AG04450 (cell line): ENCODE measurements at places on chromosomes 7 and 10.

DNA sequence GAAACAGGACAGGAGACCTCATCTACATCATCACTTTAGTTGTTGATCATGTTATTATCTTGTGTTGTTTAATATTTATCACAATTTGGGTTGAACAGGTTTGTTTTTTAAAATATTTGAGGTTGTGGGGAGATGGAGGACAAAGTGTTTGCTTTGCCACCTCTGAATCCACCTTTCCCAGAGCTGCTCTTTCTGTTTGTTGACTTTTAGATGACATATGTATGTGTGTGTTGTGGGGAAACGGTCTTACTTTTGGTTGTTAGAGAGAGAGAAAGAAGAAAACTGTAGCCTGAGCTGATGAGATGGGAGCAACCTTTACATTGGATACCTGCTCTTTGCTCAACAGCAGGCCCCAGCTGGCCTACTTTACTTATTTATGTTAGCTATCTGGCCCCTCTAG is 19.0 kb upstream of the SLC16A12 start:
- no peak for DNase-seq

DNA sequence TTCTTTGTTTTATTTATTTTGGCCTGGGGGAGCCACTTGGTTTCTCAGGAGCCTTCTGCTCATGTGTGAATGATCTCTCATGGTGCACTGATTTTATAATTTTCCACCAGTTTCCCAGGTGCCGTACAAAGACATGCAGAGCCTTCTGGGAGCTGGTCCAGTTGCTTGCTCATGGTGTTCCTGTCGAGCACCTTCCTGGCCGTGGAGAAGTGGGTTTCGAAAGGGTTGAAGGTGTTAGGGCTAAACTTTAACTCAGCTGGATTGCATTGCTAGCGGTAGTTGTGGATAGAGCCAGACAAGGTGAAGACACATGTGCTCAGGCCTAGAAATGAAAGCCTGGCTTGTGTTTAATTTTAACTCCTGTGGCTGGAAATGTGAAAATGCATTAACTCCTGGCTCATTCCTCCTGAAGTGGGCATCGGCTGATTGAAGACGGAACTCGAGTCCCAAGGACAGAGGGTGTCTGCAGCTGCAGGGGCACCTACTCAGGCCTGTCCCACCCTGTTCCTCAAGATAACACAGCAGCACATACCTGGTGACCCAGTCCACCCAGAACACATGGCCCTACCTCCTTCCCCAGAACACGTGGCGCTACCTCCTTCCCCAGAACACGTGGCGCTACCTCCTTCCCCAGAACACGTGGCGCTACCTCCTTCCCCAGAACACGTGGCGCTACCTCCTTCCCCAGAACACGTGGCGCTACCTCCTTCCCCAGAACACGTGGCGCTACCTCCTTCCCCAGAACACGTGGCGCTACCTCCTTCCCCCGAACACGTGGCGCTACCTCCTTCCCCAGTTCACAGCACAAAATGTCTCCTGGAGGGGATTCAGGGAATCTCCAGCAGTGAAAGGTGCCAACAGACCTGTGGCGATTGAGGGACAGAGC is 133.2 kb downstream of the WDR37 start:
- DNase-seq, result no peak

DNA sequence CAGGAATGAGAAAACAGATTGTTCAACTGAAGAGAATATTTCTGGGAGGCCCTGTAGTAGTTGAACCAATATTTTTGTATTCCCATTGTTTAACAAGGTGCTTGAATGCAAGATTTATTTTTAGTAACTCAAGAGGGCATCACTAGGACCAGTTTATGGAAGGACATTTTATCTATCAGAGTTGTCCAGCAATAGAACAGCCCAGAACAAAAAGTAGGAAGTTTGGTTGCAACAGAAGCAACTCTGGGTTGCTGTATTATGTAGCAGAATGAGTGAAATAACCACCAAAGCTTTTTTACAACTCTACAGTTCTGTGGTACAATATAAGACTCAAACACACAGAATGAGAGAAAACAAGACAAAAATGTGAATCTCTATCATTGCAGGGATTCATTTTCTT is 34.7 kb downstream of the CPED1 start:
- DNase-seq, result no peak

- DNase-seq, result no peak
These were observed 24.3 kb upstream of the TRIM56 start for GRCh38 chr7:101060992-101061391.

- DNase-seq, result no peak
These were observed 145.9 kb downstream of the GFRA1 start for GRCh38 chr10:116126954-116127695.

GRCh38 chr7:1844951-1845390 is 174.9 kb downstream of the ELFN1 start:
- DNase-seq, result no peak

DNA sequence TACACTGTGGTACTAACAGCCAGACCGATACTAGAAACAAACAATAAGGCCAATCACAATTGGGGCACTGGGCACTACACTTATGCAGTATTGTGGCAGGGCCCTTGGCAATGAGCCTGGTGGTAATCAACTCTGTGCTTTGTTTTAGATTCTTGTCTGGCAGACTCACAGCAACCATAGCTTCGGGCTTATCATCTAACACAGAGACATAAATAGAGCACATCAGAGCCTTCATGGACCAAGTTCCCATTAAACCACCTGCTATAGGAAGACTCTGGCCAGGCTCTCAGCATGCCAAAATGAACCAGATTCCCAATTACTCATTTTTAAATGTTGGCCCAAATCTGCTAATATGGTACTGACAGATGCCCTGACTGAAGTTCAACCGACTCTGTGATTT is 218.6 kb downstream of the DGKI start:
- no peak for DNase-seq

GRCh38 chr7:157041514-157042277 is 31.2 kb upstream of the MNX1 start:
- no peak for DNase-seq

GRCh38 chr10:2984682-2985081 is 82.7 kb upstream of the PFKP start:
- DNase-seq, result no peak

- no peak for DNase-seq
These were observed 36.4 kb downstream of the EPDR1 start for GRCh38 chr7:37956791-37957190.

DNA sequence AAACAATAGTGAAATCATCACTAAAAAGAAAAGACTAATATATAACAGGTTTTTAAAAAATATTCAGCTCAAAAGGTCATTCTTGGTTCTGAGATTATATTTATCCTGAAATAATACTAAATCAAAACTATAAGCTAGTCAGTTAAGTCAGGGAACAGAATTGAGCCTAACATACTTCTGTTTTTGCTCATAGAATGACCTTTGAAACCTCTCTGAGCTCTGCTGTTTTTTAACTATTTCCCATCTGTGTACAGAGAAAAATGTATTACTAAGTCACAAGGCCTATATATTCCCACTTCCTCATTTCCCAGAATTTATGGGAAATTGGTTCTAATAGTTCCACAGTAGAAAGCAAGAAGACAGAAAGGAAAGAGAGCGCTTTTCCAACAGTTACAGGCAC is 346.8 kb upstream of the ETV1 start:
- no peak for DNase-seq

- peak; percentile 20 for DNase-seq
These were observed 71.9 kb downstream of the WIPF3 start for GRCh38 chr7:29878081-29878688.

DNA sequence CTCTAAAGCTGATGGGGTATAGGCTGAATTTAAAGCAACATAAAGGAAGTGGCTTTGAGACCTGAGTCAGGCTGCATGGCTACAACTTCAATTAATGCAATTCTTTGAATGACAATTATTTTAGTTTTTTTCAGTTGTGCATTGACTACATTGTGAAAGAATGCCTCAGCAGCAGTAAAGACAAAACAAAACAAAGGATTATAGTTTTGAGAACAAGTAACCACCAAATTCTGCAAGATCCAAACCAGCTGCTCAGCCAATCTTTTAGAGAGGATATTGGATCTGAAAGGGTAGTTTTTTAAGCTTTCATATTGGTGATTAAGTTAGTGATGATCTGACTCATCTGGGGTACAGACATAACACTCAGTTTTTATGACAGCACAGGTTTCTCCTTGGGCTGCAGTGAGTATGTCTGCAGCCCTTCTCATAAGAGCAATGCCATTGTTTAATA is 40.6 kb upstream of the ABCA13 start:
- DNase-seq, result no peak

GRCh38 chr7:1893036-1893435 is 223.0 kb downstream of the ELFN1 start:
- DNase-seq, result no peak

- DNase-seq, result no peak
These were observed 87.3 kb upstream of the FOXI2 start for GRCh38 chr10:127649642-127650041.

GRCh38 chr7:31487071-31487470 is 26.8 kb upstream of the ITPRID1 start:
- no peak for DNase-seq

- no peak for DNase-seq
These were observed 20.1 kb upstream of the CYP3A5 start for GRCh38 chr7:99699946-99700345.

DNA sequence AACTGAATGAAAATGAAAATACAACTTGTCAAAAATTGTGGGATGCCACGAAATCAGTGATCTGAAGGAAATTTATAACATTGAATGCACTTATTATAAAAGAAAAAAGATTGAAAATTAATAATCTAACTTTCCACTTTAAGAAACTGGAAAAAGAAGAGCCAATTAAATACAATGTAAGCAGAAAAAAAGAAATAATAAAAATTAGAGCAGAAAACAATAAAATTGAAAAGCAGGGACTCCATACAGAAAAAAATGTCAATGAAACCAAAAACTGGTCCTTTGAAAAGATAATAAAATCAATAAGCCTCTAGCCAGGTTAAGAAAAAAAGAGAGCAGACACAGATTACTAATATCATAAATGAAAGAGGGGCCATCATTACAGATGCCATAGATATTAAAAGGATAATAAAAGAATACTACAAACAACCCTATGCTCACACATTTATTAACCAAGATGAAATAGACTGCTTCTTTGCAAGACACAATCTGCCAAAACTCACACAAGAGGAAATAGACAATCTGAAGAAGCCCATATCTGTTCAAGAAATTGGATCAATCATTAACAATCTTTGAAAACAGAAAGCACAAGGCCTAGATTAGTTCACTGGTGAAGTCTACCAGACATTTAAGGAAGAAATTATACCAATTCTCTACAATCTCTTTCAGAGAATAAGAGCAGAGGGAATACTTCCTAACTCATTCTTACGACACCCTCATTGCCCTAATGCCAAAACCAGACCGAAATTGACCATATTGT is 233.8 kb upstream of the NEBL start:
- no peak for DNase-seq

DNA sequence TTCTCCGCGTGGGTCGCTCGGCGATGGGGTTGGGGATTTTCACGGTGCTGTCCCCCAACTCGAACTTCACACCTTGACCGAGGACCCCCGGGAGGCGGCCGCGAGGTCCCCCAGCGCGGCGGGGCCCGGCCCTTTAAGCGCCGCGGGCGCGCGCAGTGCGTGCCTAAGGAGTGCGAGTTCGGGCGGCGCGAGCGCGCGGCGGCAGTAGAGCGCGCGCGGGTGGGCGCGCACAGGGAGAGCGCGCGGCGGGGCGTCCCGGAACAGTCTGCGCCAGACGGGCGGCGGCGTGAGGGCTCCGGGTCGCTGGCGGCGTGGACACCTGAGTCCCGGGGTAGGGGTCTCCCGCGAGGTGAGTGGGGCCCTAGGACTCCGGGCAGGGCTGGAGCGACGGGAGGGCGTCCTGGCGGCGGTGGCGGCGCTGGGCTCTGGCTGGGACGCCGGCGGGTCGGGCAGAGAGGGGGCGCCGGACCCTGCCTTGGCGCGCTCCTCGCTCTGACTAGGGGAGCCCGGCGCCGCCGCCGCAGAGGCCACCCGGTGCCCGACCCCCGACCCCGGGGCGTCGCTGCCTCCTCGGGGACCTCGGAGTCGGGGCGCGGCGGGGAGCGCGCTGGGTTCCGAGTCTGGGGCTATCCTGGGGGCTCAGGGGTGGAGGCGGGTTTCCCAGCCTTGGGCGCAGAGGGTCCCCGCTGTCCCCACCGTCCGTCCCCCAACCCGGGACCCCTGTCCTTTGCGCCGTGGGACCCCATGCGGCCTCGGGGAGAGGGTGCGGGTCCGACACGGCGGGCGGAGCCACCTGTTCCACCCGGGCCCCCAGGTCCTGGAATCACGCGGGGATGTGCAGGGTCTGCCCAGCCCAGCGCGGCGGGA is at the start of gene PROSER2:
TSS of gene PROSER2 (plus strand) at position 235 of the 867 bp plus-strand sequence. CDS start 28,722 bp downstream, outside the sequence.
- DNase-seq, result no peak

DNA sequence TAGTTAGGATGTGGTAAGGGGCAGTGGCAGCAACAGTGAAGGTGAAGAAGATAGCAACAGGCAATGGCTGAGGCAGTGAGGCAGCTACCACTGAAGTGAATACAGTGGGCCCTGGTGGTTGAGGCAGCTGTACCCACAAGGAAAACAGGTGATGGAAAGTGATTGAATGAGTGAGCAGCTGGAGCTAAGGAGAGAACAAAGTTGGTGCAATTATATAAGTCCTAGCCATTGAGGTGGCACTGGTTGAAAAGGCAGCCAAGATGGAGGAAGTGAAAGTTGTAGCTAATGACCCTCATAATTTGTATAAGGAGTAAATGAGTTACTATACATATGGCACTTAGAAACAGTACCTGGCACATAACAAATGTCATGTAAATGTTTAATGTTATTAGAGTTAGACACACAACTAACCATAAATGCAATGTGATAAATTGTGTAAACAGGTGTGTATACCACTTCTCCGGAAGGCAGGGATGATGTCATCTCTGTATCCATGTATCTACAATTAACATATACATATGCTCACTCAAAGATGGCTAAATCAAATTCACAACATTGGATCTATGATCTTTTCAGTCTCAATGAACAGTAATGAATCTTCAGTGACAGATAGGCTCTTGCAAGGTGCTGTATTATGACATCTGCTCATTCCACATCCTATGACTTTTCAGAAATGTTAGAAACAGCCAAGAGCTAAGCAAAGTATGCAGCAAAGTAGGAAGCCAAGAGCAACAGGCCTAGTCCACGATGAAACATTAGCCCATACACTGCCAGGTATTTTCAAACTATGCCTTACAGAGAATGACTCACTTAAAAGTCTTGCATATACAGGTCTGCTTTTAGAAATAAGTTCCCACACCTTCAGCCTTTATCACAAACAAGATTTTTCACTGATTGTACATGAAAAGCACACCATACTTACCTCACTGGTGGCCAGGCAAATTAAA is 10.7 kb downstream of the XPNPEP1 start:
- DNase-seq, result peak; percentile 49

- no peak for DNase-seq
These were observed 88.9 kb downstream of the SCRN1 start for GRCh38 chr7:29900745-29901144.

DNA sequence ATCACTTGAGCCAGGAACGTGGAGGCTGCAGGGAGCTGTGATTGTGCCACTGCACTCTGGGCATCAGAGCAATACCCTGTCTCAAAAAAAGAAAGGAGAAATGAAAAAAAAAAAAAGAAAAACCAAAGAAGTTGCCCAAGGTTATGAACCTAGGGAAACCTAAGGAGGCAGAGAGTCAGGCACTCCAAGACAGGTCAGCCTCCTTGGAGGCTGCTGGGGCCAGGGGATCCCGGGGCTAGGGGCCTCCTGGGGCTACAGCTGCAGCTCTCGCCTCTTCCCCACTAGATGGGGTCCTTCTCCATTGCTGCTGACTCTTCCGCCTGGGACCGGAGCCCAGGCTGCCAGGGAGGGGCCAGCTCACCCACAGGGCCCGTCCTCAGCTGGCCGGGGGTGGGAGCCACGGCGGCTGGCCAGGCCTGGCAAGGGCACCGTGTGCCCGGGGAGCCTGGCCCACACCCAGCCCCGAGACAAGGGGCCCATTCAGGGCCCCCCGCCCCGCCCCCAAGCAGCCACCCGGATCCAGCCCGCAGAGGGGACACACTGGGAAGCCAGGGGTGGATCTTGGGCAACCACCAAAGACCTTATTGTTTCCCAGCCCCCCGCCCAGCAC is 1.7 kb upstream of the SPACDR start:
- no peak for DNase-seq
